ENCODE measurements at places on chromosomes 3 and 15.

GRCh38 chr3:171950373-171950772 lies 89.0 kb upstream of the FNDC3B start:
- DNase-seq: peak; percentile 59

GRCh38 chr3:119616056-119616455 lies 18.4 kb downstream of the PLA1A start:
- no peak for DNase-seq

DNA sequence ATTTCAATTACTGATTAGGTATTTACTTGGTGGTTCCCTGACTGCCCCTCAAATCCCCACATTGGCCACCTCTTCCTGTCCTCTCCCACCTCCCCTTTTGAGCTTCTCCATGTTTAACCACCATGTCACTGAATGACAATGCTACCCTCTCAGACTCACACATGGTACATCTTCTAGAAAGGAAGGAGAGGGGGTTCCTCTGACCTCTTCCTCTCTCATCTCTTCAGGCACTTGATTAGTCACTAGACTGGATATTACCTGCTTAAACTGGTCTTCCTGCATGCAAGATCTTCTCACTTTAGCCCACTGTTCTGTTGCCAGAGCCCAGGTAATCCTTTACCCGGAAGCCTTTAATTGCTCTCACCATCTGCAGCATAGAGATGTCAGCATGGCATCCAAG lies 64.9 kb downstream of the DIPK2A start:
- no peak for DNase-seq

DNA sequence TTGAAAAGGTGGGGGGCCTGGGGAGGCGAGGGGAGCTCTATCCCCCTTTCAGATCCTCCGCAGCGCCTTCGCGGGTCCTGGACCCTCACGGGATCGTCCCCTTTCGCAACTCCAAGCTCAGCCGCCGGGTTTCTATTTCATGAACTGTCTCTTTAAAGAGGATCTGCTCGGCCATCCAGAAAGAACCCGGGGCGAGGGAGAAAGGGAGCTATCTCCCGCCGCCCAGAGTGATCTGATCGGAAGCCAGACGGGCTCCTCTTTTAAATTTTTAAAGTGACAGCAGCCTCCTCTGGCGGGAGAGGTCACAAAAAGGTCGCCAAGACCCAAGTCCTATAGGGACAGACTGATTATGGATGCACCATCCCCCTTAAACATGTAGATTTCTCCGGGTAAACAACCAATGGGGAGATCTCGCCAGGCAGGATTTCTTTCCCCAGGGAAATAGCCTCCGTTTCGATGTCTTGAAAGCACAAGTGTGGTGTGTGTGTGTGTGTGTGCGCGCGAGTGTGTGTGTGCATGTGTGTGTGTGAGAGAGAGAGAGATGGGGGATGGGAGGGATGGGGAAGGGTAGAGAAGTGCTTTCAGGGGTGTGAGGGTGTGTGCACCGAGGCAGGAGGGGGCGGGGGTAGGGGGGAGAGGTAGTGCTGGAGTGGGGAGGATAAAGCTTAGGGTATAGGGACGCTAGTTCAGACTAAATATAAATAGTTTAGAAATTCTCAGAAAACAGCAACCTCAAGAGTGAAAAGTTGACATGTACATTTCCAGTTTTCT lies 516.1 kb downstream of the MECOM start:
- peak; percentile 65 for DNase-seq

GRCh38 chr15:100769043-100769974 lies 110.3 kb upstream of the ALDH1A3 start:
- DNase-seq: no peak

DNA sequence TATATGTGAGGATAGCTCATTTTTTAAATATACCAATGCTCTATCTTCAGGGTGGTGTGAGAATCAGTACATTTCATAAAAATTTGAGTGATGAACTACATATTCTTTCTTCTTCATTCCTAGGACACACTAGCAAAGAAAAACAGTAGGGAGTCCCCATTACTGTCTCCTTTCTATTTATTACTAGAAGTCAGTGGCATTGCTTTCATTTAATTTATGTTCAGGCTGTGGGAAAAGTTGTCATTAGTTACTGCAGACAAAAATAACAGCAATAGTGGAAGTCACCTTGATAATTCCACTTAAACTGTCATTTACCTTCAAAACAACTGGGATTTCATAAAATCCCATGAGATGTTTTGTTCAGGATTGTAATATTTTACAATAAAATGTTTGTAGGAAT lies 446.4 kb downstream of the GBE1 start:
- DNase-seq: no peak

GRCh38 chr3:43215663-43216275 lies 70.6 kb upstream of the SNRK start:
- no peak for DNase-seq

GRCh38 chr3:101512646-101513418 lies at the start of gene SENP7:
Gene SENP7 (minus strand): TSS chr3:101513212. CDS start chr3:101513130, 82 bp downstream.
- peak; percentile 85 for DNase-seq

DNA sequence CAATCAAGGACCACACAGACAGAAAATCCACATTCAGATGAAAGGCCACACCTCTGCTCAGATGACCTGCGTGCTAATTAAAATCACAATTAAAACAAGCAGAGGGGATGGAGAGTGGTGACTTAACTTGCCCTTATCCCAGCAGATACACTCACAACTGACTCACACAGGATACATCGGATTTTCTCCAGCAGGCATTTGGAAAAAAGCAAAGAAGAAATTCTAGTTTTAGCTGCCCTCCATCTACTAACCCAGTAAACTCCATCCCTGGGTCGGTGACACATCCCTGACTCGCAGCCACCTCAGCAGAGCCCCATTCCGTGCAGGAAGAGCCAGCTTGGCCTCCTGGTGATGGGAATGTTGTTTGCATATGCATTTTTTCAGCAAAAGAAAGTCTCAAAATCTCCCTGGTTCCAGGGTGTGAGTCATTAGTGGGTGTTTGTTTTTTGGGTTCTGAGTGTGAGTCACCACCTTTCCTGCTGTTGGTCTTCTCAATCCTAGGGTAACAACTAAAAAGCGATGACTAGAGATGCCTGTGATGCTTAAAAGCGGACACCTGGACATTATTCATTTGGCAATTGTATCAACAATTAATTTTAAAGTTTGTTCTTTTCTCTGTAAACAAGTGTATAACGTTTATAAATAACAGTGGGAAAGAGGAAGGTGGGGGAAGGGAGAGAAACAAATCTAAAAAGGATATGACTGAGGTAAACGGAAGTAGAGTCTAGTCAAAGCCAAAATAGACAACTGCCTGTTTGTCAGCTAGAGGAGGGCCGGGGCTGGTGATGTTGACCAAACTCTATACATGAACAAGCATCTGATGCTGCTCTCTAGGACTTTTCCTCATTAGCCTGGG lies 49.8 kb upstream of the SLC4A7 start:
- peak; percentile 98 for DNase-seq

DNA sequence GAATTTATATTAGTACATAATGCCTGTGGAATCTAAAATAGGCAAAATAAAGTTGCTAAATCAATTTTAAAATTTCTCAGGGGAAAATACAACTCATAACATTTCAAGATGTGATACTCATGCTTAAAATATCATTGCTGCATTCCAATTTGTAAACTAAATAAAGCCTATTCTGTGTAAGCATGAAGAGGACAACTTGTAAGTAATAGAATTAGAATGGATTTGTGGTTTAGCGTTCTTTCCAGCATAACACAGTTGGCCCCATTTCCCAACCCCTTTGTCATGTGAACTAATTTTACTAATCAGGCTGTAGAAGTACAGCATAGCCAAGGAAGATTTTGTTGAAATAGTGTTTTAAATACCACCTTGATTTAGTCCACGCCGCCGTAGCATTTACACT lies 437.2 kb downstream of the SI start:
- DNase-seq: peak; percentile 58

- no peak for DNase-seq
Measured at GRCh38 chr15:41575282-41575681, 16.3 kb downstream of the TYRO3 start.

DNA sequence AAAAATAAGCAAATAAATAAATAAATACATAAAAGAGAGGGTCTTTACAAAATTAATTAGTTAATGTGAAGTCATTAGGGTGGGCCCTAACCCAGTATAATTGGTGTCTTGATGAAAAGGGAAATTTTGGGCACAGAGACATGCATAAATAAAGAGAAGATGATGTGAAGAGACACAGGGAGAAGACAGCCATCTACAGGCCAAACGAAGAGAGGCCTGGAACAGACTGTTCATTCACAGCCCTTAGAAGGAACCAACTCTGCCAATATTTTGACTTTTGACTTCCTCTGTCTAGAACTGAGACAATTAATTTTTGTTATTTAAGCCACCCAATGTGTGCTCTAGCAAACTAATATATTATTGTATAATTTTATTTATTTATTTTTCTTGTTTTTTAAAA lies 29.6 kb upstream of the SELENOK start:
- peak; percentile 6 for DNase-seq

DNA sequence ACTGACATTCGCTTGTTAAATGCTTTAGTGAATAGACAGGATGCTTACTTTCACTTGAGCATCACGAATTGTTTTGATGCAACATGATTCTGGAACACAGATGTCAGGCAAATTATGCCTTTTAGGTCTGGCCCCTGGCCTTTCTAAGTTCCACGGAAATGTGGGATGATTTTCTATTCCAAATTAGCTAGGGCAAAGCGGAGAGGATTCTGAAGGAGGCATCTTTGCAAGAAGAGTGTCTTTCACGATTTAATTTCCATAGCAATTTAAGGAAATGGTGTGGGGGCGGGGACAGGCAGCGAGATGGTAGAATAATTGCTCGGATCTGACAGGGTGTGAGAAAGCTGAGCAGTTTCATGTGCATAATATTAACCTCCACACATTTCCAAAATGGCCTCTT lies 238.5 kb upstream of the KCNMB2 start:
- DNase-seq: no peak

DNA sequence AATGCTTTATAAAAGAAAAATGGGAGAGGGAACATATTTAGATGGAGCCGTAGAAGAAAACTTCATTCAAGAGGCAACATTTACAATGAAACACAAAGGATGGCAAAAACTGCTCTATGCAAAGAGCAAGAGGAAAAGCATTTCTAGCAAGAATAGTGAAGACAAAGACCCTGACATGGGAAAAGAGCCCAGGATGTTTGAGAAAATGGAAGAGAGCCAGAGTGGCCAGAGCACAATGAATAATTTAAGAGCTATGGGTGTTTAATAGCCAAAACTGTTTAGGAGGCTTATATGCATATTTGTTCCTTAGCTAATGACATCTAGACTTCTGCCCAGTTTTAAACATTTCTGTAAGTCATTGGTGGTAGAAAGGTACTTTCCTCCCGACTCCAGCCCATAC lies 25.4 kb upstream of the SEMA6D start:
- DNase-seq: no peak

GRCh38 chr3:57038466-57039164 lies 21.8 kb upstream of the SPATA12 start:
- no peak for DNase-seq

- DNase-seq: no peak
Measured at GRCh38 chr15:89081878-89082277, 6.4 kb upstream of the ABHD2 start.

- no peak for DNase-seq
Measured at GRCh38 chr3:130606336-130606735, 89.4 kb downstream of the COL6A6 start.

DNA sequence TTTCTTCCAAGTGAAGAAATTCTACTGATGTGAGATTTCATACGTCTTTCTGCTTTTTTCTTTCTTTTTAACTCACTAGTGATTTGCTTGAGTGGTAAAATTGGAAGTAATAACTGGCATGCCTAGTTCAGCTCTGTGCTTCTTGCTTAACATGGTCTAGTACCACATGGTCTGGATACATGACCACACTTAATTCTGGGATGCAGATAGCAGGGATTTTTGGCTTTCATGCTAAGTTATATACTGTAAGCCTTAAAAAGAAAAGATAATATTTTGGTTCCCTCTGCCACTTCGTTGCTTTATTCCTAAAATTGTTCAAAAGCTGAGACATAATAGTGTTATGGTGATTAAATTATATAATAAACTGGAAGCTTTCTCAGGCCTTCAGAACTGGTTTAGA lies 174.3 kb downstream of the OXSM start:
- no peak for DNase-seq

DNA sequence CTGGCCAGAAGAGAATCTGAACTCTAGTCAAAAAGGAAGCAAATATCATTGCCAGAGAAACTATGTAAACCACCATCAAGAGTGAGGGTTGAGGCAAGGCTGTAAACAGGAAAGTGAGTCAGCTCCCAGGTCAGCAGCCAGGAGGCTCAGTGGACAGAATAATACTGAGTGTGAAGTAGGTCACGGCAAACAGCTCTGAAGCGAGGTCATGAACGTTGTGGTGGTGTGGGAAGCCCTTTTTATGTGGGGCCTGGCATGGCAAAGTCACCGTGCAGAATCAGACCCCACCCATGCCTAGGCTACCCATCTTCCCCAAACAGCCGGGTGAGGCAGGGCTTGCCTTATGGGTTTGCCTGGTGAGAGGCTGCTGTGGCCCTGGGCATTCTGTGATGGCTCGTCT lies 43.9 kb downstream of the THBS1 start:
- peak; percentile 94 for DNase-seq

- DNase-seq: no peak
Measured at GRCh38 chr3:102735311-102735710, 300.5 kb downstream of the ZPLD1 start.

- DNase-seq: peak; percentile 38
Measured at GRCh38 chr3:30894521-30895251, at the start of gene GADL1. Gene GADL1 (minus strand): TSS chr3:30894661. CDS start chr3:30894614, 47 bp downstream.

DNA sequence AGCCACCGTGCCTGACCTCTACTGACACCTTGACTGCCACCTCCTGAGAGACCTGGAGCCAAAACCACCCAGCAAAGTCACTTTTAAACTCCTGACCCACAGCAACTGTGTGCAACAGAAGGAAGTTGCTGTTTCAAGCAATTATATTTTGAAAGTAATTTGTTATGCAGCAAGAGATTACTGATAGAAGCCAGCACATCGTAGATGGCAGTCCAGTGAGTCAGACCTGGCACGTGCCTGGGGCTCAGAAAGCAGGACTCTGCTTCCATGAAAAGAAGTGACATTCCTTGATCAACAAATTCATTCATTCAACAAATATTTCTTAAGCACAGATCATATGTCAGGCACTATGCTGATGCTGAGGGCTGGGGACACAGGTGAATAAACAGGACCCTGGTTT lies 5.7 kb upstream of the CSPG4 start:
- peak; percentile 84 for DNase-seq

- peak; percentile 43 for DNase-seq
Measured at GRCh38 chr3:143207338-143207961, 87.9 kb downstream of the CHST2 start.

Measured in mesenchymal stem cell (in vitro differentiated cells and primary cell).